KG1 (cell line): ENCODE measurements at places on chromosomes 6 and 20.

DNA sequence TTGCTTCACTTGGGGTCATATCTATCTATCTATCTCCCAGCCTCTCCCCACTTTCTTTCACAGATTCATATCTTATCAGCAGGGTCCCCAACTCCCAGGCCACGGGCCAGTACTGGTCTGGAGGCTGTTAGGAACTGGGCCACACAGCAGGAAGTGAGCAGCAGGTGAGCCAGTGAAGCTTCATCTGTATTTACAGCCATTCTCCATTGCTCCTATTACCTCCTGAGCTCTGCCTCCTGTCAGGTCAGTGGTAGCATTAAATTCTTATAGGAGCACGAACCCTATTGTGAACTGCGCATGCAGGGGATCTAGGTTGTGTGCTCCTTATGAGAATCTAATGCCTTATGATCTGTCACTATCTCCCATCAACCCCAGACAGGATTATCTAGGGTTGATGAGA is 14.8 kb upstream of the TAB2 start:
- DNase-seq = no peak

DNA sequence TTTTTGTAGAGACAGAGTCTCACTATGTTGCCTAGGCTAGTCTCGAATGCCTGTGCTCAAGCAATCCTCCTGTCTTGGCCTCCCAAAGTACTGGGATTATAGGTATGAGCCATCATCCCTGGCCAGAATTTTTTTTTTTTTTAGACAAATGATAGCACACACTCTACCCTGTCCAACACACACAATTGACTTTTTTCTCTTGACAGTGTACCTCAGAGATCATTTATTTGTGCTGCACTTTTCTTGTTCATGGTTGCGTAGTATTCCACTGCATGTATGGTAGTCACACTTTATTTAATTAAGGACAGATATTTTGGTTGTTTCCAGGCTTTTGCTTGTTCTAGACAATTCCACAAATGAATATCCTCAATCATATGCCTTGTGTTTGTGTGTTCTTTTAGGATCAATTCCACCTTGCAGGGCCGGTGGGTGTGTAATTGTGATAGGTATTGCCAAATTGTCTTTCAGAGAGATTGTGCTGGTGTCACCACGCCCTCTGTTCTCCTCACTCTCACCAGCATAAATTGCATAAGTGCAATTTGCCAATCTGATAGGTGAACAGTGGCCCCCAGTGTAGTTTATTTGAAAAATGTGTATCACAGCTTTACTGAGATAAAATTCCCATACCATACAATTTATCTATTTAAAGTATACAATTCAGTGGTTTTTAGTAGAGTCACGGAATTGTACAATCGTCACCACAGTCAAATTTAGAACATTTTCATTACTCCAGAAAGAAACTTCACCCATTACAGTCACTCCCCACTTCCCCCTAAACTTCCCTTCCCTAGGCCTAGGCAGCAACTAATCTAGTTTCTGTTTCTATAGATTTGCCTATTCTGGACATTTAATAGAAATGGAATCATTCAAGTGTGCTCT is 20.1 kb downstream of the SRC start:
- DNase-seq = no peak

DNA sequence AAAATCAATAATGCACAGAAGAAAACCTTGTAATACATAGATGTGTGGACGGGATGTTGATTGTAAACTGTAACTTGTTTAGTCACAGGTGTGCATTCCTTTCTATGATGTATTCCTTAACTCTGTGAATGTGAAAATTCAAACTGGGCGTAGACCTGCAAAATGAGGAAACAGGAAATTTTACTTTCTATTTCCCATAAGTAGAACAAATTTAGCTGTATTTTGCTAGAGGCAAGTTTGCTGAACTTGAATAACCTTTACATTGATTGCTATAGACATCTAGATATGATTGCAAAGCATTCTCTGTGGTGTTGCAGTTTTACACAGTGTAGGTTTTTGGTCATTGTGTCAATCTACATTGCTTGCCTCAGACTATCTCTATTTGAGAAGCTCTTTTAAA is 368.4 kb upstream of the MAN1A1 start:
- no peak for DNase-seq

DNA sequence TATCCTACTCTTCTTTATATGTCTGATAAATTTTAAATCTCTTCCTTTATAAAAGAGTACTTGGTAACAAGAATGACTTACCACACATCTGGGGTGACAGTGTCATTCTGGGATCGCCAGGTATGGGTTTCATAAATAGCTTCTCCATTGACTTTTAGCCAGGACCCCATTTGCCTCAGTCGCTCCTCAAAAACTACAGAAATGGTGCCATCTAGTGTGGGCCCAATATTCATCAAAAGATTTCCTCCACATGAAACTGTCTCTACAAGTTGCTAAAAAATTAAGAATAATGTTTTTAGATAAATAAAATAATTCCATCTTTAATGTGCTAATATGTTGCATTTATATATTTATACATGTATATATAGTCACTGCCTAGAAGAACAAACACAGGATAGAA is 9.7 kb downstream of the FUCA2 start:
- DNase-seq = no peak

- DNase-seq = no peak
Measured at GRCh38 chr20:23131766-23132165, 45.6 kb upstream of the CD93 start.

- DNase-seq = no peak
Measured at GRCh38 chr6:3805448-3806123, 43.6 kb upstream of the FAM50B start.
